ENCODE measurements at places on chromosomes 7 and 10. TPM values are rescaled to one million over a fixed set of nuclear protein-coding genes. Genes with fewer than 3 reads are reported as not detected.

DNAH11 gene
- total RNA-seq, result 0.19 TPM

PON1 gene
- total RNA-seq, result not detected

AOAH gene
- total RNA-seq, result 30.2 TPM

CYP3A4 gene
- not detected for total RNA-seq

SVOPL gene
- total RNA-seq, result not detected

PDSS1 gene
- 6.0 TPM for total RNA-seq

BHLHA15 gene
- total RNA-seq, result not detected

ADARB2 gene
- not detected for total RNA-seq

TUBAL3 gene
- not detected for total RNA-seq

CLCN1 gene
- not detected for total RNA-seq

MKI67 gene
- total RNA-seq, result 0.08 TPM

SPDYE5 gene
- total RNA-seq, result not detected

LEP gene
- not detected for total RNA-seq

SFTPA1 gene
- total RNA-seq, result not detected

IFRD1 gene
- 64.3 TPM for total RNA-seq

C10orf143 gene
- 17.5 TPM for total RNA-seq

Data from naive thymus-derived CD8-positive, alpha-beta T cell (primary cell).